Activated naive CD8-positive, alpha-beta T cell treated with anti-CD3 and anti-CD28 coated beads for 36 hours (primary cell): ENCODE measurements at places on chromosomes 3 and 15.

- no peak for DNase-seq
Measured at GRCh38 chr3:10432156-10432845, 73.1 kb downstream of the ATP2B2 start.

DNA sequence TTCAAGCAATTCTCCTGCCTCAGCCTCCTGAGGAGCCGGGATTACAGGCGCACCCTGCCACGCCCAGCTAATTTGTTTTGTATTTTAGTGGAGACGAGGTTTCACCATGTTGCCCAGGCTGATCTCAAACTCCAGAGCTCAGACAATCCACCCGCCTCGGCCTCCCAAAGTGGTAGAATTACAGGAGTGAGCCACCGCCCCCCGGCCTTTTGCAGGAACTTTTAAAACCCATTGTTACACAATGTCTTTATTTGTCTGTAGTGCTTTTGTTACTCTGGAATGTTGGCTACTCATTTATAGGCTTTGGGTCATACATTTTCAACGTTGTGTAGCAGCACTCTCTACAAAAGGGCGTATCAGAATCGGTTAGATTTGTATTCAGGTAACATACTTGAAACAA, 499.1 kb downstream of the ROBO2 start:
- DNase-seq = no peak

- DNase-seq = no peak
Measured at GRCh38 chr3:143330296-143330868, 210.8 kb downstream of the CHST2 start.

GRCh38 chr15:89768071-89768500, 8.0 kb upstream of the MESP2 start:
- DNase-seq = no peak

GRCh38 chr3:43426388-43426787, 140.0 kb downstream of the SNRK start:
- no peak for DNase-seq

DNA sequence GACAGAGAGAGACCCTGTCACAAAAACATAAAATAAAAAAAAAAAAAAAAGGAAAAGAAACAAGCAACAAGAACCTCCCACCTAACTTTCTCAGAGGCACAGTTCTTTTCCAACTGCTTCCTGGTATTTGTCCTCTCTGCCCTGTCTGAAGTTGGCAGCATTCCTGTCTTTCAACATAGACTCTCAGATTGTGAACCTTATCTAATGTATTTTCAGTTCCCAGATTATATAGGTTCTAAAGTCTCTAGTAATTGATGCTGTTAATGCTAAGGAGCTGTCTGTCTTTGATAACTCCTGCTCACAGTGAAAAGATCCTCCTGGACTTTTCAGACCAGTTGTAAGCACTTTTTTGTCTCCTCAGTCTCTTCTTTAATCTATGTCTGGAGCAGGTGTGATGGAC, 199.5 kb upstream of the P2RY1 start:
- no peak for DNase-seq
